ENCODE measurements at places on chromosomes 1 and 21. TPM values are rescaled to one million over a fixed set of nuclear protein-coding genes. Genes with fewer than 3 reads are reported as not detected.

The RNU1-1 gene
- polyA plus RNA-seq, result not detected

The FNBP1L gene
- polyA plus RNA-seq, result 1.5 TPM

The CRYAA gene
- polyA plus RNA-seq, result not detected

The UBXN10 gene
- 0.78 TPM for polyA plus RNA-seq

The S100A7 gene
- not detected for polyA plus RNA-seq

The MORC3 gene
- polyA plus RNA-seq, result 45.0 TPM

The GPATCH2 gene
- 3.2 TPM for polyA plus RNA-seq

The PDPN gene
- polyA plus RNA-seq, result not detected

The TRIM67 gene
- polyA plus RNA-seq, result not detected

The NT5C1A gene
- polyA plus RNA-seq, result not detected

The PCBP3 gene
- polyA plus RNA-seq, result 1.1 TPM

The OR2G6 gene
- polyA plus RNA-seq, result not detected

The SOX13 gene
- polyA plus RNA-seq, result 0.94 TPM

The DCST2 gene
- not detected for polyA plus RNA-seq

The CD1C gene
- 1.0 TPM for polyA plus RNA-seq

DNA sequence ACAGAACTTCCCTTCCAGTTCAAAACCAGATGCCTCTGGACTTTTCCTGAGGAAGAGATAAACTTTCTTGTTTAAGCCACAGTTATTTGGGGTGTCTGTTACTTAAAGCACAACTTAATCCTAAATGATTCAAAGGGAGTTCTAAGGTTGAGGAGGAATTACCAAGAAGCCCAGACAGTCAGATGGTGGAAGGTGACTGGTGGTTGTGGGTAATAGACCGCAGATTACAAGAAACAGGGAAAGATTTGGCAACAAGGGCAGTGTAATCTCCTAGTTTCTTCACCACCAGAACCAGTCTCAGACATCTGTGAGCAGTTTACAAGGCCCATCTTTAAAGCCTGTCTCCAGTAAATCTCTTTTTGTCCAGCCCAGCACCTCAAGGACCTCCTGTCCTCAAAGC lies 130.1 kb upstream of the CTTNBP2NL start:
- H3K4me3 ChIP-seq, result no peak overlapping the region
- no peaks in the 10 kb centered on the region for H3K4me1 ChIP-seq
- no peaks in the 10 kb centered on the region for H3K27me3 ChIP-seq
- no peaks in the 10 kb centered on the region for H3K36me3 ChIP-seq
- H3K27ac ChIP-seq, result no peak overlapping the region
- no peak for DNase-seq

DNA sequence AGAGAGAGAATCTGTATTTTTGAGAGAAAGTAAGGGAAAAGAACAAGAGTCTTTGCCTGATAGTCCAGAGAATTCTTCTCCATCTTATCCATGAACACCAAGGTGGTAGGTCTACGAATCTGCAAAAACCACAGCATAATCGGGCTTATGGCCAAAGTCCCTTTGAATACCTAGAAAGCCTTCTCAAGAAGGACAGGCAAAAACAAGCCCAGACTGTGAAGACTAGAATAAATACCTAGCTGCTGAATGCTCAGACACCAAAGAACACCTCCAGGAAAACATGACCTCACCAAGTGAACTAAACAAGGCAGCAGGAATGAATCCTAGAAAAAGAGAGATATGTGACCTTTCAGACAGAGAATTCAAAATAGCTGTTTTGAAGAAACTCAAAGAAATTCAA lies 79.2 kb downstream of the HFM1 start:
- no peaks in the 10 kb centered on the region for H3K27me3 ChIP-seq
- no peak for DNase-seq
- H3K27ac ChIP-seq, result no peak overlapping the region
- H3K4me3 ChIP-seq, result no peak overlapping the region
- no peaks in the 10 kb centered on the region for H3K36me3 ChIP-seq

DNA sequence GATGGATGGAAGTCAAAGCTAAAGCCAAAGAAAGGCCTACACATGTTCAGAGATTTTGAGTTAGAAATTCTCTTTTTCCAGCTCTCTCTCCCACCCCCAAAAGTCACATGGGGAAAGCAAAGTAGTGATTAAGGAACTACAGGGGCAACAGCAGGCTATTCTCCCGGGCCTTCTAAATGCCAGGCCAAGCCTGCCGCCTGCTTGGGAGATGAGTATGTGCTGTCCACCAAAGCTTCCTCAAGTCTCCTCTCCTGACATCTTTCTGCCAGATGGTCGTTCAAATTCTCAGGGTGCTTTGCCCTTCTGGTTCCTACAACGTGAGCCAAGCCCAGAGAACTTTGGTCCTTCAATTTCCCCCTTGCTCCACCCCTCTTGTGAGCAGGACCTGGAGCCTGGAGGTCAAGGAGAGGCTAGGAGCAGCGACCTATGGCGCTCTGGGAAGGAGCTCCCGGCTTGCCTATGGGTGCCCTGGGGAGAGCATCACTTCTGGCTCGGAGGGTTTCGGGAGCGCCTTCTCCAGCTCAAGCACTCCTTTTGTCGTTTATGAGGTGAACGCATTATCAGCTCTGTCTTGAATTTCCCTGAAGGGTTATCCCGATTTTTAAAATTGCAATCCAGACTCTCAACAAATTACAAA lies 4.4 kb upstream of the PRRX1 start:
- H3K4me3 ChIP-seq, result no peak overlapping the region
- peaks cover 10% of the 10 kb centered on the region for H3K27me3 ChIP-seq
- H3K4me1 ChIP-seq, result peaks cover 10% of the 10 kb centered on the region
- no peaks in the 10 kb centered on the region for H3K36me3 ChIP-seq
- DNase-seq, result no peak

GRCh38 chr1:24867084-24867870 lies 62.8 kb downstream of the RUNX3 start:
- peaks cover 8% of the 10 kb centered on the region for H3K4me1 ChIP-seq
- H3K4me3 ChIP-seq, result no peak overlapping the region
- H3K27ac ChIP-seq, result no peak overlapping the region
- H3K36me3 ChIP-seq, result no peaks in the 10 kb centered on the region
- no peaks in the 10 kb centered on the region for H3K27me3 ChIP-seq

DNA sequence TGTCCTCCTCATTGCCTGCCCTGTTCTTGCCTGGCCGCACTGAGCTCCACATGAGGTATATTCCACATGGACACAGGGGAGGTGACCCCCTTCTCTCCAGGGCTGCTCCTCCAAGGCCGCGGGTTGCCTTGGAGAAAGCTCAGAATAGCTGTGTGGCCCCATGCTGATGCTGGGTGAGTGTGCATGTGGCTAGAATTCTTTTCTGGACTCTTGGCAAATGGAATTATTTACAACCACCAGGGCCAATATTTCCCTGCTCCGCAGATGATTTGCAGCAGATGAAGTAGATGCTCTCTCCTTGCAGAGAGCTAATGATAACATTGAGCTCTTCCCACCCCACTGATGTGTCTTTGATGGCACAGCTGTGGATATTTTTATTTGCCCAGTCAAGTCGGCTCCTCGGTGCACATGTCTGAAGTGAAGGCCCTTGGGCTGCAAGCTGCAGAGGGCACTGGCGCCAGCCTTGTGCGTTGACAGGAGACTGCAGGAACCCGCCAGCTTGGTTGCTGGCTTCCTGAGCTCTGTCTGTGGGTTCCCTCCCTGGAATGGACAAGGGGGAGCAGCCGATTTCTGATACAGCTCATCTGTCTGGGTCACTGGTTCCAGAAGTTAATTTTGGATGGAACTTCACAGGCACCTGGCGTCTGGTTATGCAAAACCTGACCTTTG lies 404.7 kb upstream of the VAMP3 start:
- H3K4me1 ChIP-seq, result no peaks in the 10 kb centered on the region
- H3K4me3 ChIP-seq, result no peak overlapping the region
- H3K27me3 ChIP-seq, result no peaks in the 10 kb centered on the region
- H3K27ac ChIP-seq, result no peak overlapping the region
- H3K36me3 ChIP-seq, result no peaks in the 10 kb centered on the region
- no peak for DNase-seq

- no peak within 1 kb of the TSS for H3K4me3 ChIP-seq
These were observed at the start of gene PTPN14 for GRCh38 chr1:214551436-214552173. TSS of gene PTPN14 (minus strand) at chr1:214551602. CDS start at chr1:214464803, 86,799 bp downstream.

- H3K27me3 ChIP-seq, result no peaks in the 10 kb centered on the region
- DNase-seq, result no peak
- H3K36me3 ChIP-seq, result no peaks in the 10 kb centered on the region
- H3K4me3 ChIP-seq, result no peak overlapping the region
- no peak overlapping the region for H3K27ac ChIP-seq
These were observed 72.3 kb downstream of the SIPA1L2 start for GRCh38 chr1:232557502-232558191.

- no peaks in the 10 kb centered on the region for H3K36me3 ChIP-seq
- H3K27me3 ChIP-seq, result no peaks in the 10 kb centered on the region
These were observed 19.6 kb upstream of the RAP1A start for GRCh38 chr1:111599781-111600693.

DNA sequence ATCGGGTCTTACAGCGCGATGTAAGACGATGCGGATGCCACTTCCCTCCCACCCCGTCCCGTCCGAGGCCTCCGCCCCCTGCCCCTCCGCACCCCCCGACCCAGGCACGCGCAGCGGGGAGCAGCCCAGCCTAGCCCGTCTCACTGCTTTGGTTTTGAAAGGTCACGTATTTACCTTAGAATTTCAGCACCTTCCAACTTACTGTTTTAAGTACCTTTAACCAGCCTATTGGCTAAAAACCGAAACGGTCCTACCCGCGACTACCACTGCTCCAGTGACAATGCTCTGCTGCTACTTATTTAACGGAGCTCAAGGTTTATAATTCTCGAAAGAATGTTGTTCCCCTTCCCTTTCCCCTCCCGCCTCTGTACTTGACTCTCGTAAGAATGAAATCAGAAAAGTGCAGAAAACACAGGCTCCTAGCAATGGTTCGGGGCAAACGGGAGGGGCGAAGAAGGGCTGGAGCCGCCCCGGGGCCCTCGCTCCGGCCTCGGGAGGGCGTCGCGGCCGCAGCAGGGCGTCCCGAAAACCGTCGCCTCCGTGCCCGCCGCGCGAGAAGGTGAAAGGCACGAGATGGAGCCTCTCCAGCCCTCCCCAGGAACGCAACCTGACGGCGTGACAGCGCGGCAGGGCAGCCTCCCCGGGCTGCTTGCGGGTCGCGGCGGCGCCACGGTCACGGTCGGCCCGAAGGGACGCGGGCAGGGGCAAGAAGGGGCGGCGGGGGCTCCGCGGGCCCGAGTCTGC lies 667 bp downstream of the TMEM50B start:
- DNase-seq, result peak; percentile 57
- H3K27ac ChIP-seq, result peak overlapping the region; percentile 91
- H3K27me3 ChIP-seq, result no peaks in the 10 kb centered on the region
- no peaks in the 10 kb centered on the region for H3K36me3 ChIP-seq

DNA sequence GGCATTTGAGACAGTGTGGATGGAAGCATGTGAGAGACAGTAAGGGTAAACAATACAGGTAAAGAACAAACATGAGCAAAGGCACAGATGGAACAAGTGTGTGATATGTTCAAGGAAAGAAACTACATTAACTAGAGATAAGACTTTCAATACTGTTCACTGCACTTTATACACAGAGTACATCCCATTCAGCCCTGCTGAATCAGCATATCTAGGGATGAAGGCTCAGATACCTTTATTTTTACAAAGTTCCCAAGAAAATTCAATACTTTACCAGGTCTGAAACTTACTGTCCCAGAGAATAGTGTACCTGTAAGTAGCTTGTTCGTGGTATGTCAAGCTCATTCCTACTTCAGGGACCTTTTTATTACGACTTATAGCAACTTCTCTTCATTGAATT lies 122.5 kb downstream of the LHX4 start:
- DNase-seq, result no peak
- H3K4me3 ChIP-seq, result no peak overlapping the region
- no peaks in the 10 kb centered on the region for H3K27me3 ChIP-seq
- H3K4me1 ChIP-seq, result no peaks in the 10 kb centered on the region

DNA sequence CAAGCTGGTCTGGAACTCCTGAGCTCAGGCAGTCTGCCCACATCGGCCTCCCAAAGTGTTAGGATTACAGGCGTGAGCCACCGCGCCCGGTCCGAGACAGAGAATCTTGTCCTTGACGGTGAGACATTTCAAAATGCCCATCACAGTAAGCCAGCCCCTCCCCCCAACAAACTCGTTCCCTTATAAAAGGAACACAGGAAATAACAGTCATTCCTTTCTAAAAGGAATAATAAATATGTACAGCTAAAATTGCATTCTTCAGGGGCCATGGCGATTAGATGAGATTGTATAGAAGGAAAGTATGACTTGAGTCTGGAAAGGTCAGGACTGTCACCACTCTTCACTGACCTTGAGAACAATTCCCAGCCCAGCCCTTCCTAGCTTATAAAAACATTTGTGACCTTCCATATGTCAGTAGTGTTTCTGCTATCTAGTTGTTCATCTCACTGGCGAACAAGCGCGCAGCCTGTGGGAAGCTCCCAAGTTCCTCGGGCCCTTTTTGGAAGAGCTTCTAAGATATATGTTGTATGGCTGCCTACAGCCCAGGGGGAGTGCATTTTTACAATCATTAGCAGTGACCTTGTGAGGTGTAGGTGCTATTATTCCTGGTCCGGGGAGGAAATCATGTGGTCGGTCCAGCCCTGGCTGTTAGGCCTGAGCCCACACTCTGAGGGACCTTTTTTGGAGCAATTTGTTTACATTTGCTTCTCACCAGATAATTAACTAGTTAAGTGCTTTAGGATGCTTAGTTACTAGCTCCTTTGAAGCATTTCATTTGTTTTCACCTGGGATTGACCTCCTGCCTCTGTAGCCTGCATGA lies 8.7 kb downstream of the SZRD1 start:
- no peak for DNase-seq
- peaks cover 68% of the 10 kb centered on the region for H3K4me1 ChIP-seq
- no peak overlapping the region for H3K4me3 ChIP-seq
- H3K27me3 ChIP-seq, result no peaks in the 10 kb centered on the region

DNA sequence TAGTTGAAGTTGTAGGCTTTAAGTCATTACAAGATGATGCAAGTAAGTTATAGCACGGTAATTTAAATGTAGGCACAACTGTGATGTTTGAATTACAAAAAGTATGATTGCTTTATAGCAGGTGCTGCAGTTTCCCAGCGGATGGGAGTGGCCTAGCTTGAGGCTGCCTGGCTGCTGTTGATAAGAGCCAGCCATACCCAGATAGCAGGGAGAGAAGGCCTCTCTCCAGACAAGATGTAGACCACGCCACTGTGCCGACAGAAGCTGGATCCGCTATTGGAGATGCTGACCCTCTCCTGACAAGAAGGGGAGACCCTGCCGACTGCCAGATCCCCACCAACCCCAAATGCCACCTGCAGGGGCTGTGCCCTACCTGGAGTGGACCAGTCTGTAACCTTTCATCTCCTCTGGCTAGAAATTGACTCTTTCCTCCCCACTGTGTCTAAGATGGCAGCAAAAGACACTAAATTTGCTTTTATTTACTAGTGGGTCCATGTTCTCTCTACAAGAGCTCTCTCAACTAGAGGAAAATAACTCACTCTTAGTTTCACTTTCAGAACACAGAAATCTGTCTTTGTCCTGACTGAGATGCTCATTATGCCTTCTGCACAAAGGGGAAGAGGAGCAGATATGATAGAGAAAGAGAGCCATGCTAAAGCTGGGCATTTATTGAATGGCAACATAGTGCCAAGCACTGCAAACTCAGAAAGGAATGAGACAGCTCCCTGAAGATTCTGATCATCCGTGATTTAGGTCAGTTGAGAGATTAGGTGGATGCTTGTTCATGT lies 127.9 kb downstream of the URB2 start:
- no peaks in the 10 kb centered on the region for H3K27me3 ChIP-seq
- no peak overlapping the region for H3K27ac ChIP-seq
- DNase-seq, result no peak
- no peak overlapping the region for H3K4me3 ChIP-seq
- no peaks in the 10 kb centered on the region for H3K36me3 ChIP-seq

GRCh38 chr1:51643362-51643761 lies 26.5 kb downstream of the OSBPL9 start:
- DNase-seq, result no peak
- no peak overlapping the region for H3K4me3 ChIP-seq
- no peak overlapping the region for H3K27ac ChIP-seq

- H3K27ac ChIP-seq, result no peak overlapping the region
- no peaks in the 10 kb centered on the region for H3K27me3 ChIP-seq
- H3K36me3 ChIP-seq, result no peaks in the 10 kb centered on the region
- no peak overlapping the region for H3K4me3 ChIP-seq
- no peaks in the 10 kb centered on the region for H3K4me1 ChIP-seq
- no peak for DNase-seq
These were observed 199.3 kb downstream of the DSCAM start for GRCh38 chr21:40647706-40648105.
